Esophagus squamous epithelium (tissue), 5 donors: ENCODE measurements at places on chromosomes 4 and X. TPM values are rescaled to one million over a fixed set of nuclear protein-coding genes. Genes with fewer than 3 reads are reported as not detected.

HPSE gene
- 10.4 TPM for total RNA-seq

DNA sequence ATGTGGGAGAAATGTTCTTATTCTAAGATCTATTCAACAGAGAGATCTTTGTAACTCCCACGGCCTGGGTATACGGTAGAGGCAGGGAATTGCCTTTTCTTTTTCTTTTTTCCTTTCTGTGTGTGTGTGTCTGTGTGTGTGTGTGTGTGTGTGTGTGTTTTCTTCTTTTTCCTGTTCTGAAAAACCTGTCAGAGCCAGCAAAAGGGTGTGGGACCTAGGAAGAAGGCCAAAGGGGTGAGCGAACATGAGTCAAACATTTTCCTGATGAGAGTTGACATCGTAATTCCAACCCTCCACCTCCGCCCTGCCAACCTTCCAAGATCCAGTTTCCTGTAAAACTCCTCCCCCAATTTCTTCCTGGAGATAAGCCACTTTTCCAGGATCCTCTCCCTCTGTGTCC, 2.8 kb upstream of the CHIC2 start:
- no peak for DNase-seq
- no peak overlapping the region for H3K4me3 ChIP-seq
- no peaks in the 10 kb centered on the region for H3K36me3 ChIP-seq
- peaks cover 41% of the 10 kb centered on the region for H3K4me1 ChIP-seq

FGA gene
- total RNA-seq, result not detected

GPR143 gene
- total RNA-seq, result 3.9 TPM

S100G gene
- total RNA-seq, result not detected

- H3K27me3 ChIP-seq, result no peaks in the 10 kb centered on the region
- no peaks in the 10 kb centered on the region for H3K4me1 ChIP-seq
- H3K4me3 ChIP-seq, result no peak overlapping the region
- H3K36me3 ChIP-seq, result no peaks in the 10 kb centered on the region
Measured at GRCh38 chr4:12028258-12028657, 599.6 kb upstream of the HS3ST1 start.

MAML3 gene
- 6.9 TPM for total RNA-seq
